ENCODE measurements at places on chromosomes 2 and 18.
A peak's percentile ranks its signal among the peaks of the same experiment; 100 is the strongest.

DNA sequence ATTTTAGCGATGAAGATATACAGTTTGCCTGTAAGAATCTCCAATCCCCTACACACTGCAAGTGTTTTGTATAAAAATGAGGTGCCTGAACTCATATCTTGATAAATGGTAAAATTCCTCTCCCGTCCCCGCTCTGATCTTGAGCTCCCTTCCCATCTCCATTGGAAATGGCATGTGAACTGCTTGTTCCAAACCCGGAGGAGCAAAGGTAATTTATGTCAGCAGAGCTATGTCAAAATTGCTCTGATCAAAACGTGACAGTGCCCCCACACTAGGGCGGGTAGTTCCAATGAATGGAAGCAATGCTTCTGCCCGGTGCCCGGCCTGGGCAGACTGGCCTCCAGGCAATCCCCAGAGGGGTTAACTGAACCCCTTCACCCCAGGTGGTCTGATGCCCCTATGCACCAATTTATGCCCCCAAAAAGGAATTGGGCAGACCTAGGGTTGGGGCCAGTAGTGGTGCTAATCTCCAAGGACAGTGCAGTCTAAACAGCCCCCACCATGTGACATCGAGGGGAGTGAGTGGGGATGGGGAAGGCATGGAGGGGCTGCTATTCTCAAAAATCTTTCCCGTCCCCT is 3.6 kb upstream of the GMPPA start:
- no peak for DNase-seq

DNA sequence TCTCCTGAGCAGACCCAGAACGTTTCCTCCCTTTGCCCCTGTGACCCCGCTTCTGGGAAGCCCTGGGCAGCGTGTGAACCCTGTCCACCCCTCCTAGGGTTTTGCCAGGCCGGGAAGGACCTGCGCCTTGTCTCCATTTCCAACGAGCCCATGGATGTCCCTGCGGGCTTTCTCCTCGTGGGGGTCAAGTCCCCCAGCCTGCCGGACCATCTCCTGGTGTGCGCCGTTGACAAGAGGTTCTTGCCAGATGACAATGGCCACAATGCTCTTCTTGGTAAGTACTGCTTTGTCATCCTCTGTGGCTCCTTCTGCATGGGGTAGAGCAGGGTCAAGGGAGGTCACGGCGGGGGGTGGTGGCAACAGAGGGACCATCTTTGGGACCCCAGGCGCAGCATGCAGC is 32.5 kb downstream of the GREB1 start:
- no peak for DNase-seq

GRCh38 chr2:148675708-148676107 is 31.2 kb downstream of the EPC2 start:
- DNase-seq, result no peak

DNA sequence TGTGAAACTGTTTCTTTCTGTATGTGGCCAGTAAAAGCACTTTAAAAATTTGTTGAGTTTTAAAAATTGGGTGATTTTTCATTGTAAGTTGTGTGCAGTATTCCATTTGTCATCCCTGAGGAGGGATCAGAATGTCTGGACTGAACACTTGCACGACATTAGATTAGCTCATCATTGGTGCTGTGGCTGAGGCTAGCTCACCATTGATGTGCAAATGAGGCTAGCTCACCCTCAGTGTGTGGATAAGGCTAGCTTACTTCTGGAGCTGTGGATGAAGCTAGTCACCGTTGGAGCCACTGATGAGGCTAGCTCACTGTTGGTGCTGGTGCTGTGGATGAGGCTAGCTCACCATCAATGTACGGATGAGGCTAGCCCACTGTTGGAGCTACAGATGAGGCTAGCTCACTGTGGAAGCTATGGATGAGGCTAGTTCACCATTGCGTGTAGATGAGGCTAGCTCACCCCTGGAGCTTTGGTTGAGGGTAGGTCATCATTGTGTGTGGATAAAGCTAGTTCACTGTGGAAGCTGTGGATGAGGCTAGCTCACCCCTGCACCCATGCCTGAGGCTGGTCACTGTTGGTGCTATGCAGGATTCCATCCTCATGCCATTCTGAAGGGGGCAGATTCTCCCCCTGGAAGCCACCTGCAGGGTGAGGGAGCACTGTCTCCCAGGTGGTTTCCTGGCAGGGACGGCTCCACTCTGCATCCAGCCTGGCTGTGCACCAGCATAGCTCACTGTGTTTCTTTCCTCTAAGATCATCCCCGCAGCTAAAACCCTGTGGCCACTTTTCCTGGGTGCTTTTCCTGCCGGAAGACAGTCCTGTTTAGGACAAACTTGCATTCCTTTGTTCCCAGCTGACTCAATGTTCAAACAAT is 101.1 kb downstream of the TWIST2 start:
- DNase-seq, result peak; percentile 68

GRCh38 chr2:238574490-238575271 is 148.0 kb downstream of the ASB1 start:
- no peak for DNase-seq

- peak; percentile 69 for DNase-seq
These were observed 6.6 kb downstream of the DLX2 start for GRCh38 chr2:172095905-172096625.

- DNase-seq, result no peak
These were observed 12.1 kb downstream of the ANKRD23 start for GRCh38 chr2:96831679-96832078.

Measured in aorta (tissue), 5 donors.